ENCODE measurements at places on chromosomes 2 and 18.

GRCh38 chr2:108324531-108325255, 36.0 kb downstream of the SULT1C2 start:
- peak; percentile 58 for DNase-seq

DNA sequence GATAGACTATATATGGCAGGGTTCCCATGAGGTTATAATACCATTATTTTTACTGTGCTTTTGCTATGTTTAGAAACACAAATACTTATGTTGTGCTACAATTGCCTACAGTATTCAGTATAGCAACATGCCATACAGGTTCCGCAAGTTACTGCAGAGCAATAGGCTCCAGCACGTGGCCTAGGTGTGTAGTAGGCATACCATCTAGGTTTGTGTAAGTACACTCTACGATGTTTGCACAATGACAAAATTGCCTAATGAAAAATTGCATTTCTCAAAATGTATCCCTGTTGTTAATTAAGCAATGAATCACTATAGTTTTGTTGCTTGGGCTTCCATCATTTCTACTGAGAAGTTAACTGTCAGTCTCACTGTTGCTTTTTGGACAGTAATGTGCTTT, 9.8 kb downstream of the CD302 start:
- DNase-seq: no peak

- peak; percentile 27 for DNase-seq
These were observed 135.7 kb downstream of the EVA1A start for GRCh38 chr2:75424936-75425619.

DNA sequence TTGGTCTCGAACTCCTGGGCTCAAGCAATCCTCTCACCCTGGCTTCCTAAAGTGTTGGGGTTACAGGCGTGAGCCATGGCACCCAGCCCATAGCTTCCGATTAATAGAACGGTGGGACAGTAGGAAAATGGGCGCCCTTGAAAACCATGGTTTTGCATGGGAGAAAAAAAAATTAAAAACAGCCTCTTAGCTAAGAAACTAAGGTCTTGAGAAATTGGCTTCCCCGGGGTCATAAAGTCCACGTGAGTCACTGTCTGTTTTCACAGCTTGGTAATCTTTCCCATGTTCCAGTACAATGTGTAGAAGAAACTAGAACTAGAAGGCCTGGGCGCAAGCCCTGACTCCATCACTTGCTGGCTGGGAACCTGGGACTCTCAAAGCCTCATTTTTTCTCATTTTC, 20.7 kb downstream of the B3GNT2 start:
- peak; percentile 86 for DNase-seq

GRCh38 chr2:182817558-182817957, 48.9 kb downstream of the FRZB start:
- DNase-seq: no peak

- no peak for DNase-seq
These were observed 218.8 kb downstream of the BCL11A start for GRCh38 chr2:60334610-60335009.

DNA sequence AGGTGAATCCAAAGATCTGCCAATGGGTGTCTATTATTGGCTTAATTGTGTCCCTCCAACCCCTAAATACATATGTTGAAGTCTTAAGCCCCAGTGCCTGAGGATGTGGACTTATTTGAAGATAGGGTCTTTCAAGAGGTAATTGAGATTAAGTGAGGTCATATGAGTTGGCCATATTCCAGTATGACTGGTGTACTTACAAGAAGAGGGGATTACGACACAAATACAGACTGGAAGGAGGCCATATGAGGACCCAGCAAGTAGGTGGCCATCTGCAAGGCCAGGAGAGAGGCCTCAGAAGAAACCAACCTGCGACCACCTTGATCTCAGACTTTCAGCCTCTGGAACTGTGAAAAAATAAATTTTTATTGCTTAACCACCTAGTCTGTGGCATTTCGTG, 121.1 kb upstream of the FN1 start:
- no peak for DNase-seq

DNA sequence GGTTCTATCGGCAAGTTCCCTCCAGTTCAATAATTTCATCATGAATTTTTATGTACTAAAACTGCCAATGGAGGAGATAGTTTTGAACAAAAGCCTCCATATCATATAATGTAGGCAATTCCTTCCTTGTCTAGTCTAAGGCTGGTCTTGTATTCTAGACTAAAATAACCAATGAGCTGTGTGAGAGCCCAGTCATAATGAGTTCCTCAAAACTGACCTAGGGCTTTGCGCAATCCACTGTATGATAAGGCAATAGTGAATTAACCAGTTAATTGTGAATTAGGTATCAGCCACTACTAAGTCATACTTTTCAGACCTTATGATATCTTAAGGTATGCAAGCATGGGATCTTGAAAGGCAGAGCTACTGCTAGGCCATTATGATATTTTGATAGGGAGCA, 7.6 kb upstream of the UXS1 start:
- DNase-seq: no peak

- DNase-seq: peak; percentile 51
These were observed at the start of gene DES for GRCh38 chr2:219418155-219419011. DES (plus strand) TSS chr2:219418377; CDS start chr2:219418463, 86 bp downstream.

GRCh38 chr2:100059638-100060037, 82.8 kb downstream of the AFF3 start:
- peak; percentile 15 for DNase-seq
